Vagina (tissue), 2 donors: ENCODE measurements at places on chromosomes 7 and 10. TPM values are rescaled to one million over a fixed set of nuclear protein-coding genes. Genes with fewer than 3 reads are reported as not detected.
A peak's percentile ranks its signal among the peaks of the same experiment; 100 is the strongest.

- H3K27me3 ChIP-seq, result no peaks in the 10 kb centered on the region
- no peak for DNase-seq
- H3K4me1 ChIP-seq, result peaks cover 12% of the 10 kb centered on the region
- no peak overlapping the region for H3K27ac ChIP-seq
- no peaks in the 10 kb centered on the region for H3K36me3 ChIP-seq
- peak overlapping the region; percentile 32 for H3K4me3 ChIP-seq
These were observed 692 bp downstream of the CARD11 start for GRCh38 chr7:3042861-3043489.

GRCh38 chr7:127252778-127253280, at the start of gene GRM8:
Gene GRM8, minus strand, starts transcription at chr7:127252941.
- peak within 1 kb of the TSS; percentile 67 for H3K4me3 ChIP-seq
- no peak for DNase-seq
- H3K4me1 ChIP-seq, result peaks cover 19% of the 10 kb centered on the region
- H3K36me3 ChIP-seq, result no peaks in the 10 kb centered on the region

GRCh38 chr10:9301554-9301953, 1247.1 kb downstream of the GATA3 start:
- no peak for DNase-seq
- H3K4me1 ChIP-seq, result no peaks in the 10 kb centered on the region
- H3K36me3 ChIP-seq, result no peaks in the 10 kb centered on the region

GRCh38 chr7:44384586-44385433, 59.4 kb upstream of the CAMK2B start:
- DNase-seq, result peak; percentile 52
- no peaks in the 10 kb centered on the region for H3K27me3 ChIP-seq
- no peak overlapping the region for H3K27ac ChIP-seq
- no peaks in the 10 kb centered on the region for H3K4me1 ChIP-seq
- H3K4me3 ChIP-seq, result no peak overlapping the region
- H3K36me3 ChIP-seq, result no peaks in the 10 kb centered on the region

GRCh38 chr10:32197423-32197822, 141.2 kb upstream of the KIF5B start:
- no peak for DNase-seq
- no peaks in the 10 kb centered on the region for H3K27me3 ChIP-seq
- no peak overlapping the region for H3K4me3 ChIP-seq
- H3K27ac ChIP-seq, result no peak overlapping the region

DNA sequence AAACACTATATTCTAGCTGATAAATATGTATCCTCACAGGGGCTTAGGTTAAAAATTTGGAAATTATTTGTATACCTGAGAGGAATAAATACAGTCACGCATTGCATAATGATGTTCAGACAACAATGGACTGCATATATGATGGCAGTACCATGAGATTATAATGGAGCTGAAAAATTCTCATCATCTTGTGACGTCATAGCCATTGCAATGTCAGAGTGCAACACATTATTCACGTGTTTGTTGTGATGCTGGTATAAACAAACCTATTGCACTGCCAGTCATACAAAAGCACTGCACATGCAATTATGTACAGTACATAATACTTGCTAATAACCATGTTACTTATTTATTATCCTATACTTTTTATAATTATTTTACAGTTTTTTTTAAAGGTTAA, 31.4 kb downstream of the STEAP1B start:
- no peak overlapping the region for H3K4me3 ChIP-seq
- H3K36me3 ChIP-seq, result no peaks in the 10 kb centered on the region
- no peaks in the 10 kb centered on the region for H3K4me1 ChIP-seq
- no peaks in the 10 kb centered on the region for H3K27me3 ChIP-seq

The FAM241B gene
- total RNA-seq, result 0.98 TPM

The TSPAN13 gene
- 13.8 TPM for total RNA-seq

The SEMA3C gene
- 90.6 TPM for total RNA-seq
